Stimulated activated CD4-positive, alpha-beta T cell treated with anti-CD3 and anti-CD28 coated beads, Interleukin-1b, Interleukin-23, amount 100 ng/mL, for 1 hour (primary cell): ENCODE measurements at places on chromosomes 1 and 21.
A peak's percentile ranks its signal among the peaks of the same experiment; 100 is the strongest.

DNA sequence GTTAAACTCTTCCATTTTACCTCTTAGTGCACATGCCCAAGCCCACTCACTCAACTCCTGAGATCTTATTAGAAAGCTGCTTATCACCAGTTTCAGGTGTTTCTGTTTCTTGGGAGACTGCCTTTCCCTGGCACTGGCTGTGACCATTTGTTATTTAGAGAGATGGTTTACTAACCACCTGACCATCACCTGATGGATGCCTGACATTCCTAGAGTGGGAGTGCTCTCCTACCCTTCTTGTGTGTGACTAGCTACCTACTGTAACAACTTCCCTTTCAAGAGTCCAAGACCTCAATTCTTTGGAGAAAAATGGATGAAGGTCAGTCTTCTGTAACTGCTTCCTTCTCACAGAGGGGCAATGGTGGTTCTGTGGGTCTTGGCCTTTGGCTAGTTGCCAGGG lies 755.2 kb upstream of the ADAMTS5 start:
- DNase-seq: no peak

GRCh38 chr1:152049291-152050083 lies 12.7 kb upstream of the S100A11 start:
- no peak for DNase-seq

DNA sequence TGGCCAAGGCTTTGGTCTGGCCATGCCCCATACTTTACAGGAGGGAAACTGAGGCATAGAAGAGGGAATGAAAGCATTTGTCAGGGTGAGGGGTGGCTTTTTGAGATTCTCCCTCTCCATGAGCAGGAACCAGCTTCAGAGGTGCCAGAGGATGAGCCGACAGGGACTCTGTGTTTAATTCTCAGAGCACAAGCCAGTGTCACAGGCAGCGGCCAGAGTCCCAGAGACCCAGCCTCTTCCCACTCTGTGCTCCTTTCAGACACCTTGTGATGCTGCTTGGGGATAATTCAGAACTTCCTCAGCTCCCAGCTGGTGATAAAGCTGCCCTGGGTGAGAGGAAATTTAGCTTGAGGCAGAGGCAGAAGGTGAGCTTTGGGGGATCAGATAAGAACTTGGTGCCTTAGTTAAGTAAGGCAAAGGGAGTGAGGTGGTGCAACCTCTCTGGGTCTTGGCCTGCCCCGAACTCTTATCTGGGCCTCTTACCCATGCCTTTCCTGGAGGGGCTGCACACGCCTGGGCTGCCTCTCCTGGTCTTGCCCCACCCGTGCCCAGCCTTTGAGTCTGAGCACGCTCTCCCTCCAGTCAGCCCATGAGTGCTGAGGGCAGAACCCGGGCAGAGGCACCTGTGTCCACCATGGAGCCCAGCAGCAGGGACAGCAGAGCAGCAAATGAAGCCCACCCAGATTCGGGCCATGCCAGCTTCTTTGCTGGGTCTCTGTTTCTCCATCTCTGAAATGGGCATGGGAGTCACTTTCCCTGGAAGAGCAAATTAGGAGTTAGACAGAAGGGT lies 175.6 kb upstream of the C1orf174 start:
- DNase-seq: no peak

GRCh38 chr1:57248830-57249229 lies 175.0 kb downstream of the DAB1 start:
- no peak for DNase-seq

- DNase-seq: no peak
Observed at GRCh38 chr1:232273011-232273410, 356.9 kb downstream of the SIPA1L2 start.

GRCh38 chr1:24410750-24411149 lies 2.8 kb downstream of the STPG1 start:
- no peak for DNase-seq

- no peak for DNase-seq
Observed at GRCh38 chr1:168134642-168135041, 2.1 kb downstream of the GPR161 start.

DNA sequence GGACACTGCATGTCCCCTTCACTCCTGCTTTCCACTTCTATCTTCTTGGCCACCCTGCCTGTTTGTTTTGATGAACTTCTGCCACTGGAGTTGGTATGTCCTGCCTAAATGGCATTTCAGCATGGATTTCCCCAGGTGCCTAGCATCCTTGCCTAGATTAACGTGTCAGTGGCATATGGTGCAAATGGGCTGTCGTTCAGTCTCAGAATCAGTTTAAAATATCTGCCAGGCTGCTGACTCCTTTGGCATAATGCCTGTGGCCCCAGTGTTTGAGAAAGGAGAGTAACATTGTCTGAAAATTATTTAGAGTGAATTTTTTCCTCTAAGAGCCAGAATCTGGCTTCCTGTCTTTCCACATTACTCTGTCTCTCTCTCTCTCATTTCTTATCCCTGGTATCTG lies 64.9 kb upstream of the BARHL2 start:
- DNase-seq: no peak

- DNase-seq: no peak
Observed at GRCh38 chr1:184380468-184380867, 6.4 kb upstream of the C1orf21 start.

- no peak for DNase-seq
Observed at GRCh38 chr21:46567348-46567747, 37.5 kb downstream of the S100B start.

DNA sequence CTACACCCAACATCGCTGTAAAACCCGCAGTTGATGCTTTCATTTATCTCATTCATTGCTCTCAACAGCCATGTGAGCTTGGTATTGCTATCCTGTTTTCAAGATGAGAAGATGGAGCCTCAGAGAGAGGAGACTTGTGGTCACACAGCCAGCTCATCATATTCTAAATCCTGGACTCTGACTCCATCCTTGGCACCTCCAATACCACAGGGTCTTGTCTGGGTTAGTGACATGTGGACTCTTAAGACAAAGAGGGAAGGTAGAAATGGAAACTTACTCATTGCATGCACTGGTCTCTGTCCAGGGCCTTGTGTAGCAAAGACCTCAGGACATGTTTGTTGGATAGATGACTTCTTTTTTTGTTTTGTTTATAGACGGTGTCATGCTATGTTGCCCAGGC lies 7.0 kb upstream of the RNF19B start:
- no peak for DNase-seq

GRCh38 chr1:2528966-2529783 lies 888 bp downstream of the HES5 start:
- DNase-seq: peak; percentile 32

- no peak for DNase-seq
Observed at GRCh38 chr1:115764541-115764940, 4.0 kb downstream of the CASQ2 start.

GRCh38 chr1:221774054-221774842 lies 32.4 kb upstream of the DUSP10 start:
- DNase-seq: no peak

DNA sequence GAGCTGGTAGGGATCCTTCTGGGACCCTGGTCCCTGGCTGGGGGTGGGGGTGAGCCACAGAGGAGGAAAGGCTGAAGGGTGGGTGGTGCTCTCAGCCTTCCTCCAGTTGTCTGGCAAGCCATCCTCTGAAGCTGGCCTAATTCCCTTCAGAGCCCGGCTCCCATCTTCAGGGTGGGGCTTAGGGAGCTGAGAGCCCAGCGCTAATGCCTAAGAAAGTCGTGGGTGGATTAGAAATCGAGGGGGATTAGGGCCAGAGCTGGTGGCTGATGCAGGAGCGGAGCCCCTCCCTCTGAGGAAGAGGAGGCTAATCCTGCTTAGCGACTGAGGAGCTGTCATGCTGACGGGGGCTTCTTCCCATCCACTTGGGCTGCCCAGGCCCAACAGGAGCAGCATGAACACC lies 30.8 kb upstream of the DMBX1 start:
- no peak for DNase-seq

DNA sequence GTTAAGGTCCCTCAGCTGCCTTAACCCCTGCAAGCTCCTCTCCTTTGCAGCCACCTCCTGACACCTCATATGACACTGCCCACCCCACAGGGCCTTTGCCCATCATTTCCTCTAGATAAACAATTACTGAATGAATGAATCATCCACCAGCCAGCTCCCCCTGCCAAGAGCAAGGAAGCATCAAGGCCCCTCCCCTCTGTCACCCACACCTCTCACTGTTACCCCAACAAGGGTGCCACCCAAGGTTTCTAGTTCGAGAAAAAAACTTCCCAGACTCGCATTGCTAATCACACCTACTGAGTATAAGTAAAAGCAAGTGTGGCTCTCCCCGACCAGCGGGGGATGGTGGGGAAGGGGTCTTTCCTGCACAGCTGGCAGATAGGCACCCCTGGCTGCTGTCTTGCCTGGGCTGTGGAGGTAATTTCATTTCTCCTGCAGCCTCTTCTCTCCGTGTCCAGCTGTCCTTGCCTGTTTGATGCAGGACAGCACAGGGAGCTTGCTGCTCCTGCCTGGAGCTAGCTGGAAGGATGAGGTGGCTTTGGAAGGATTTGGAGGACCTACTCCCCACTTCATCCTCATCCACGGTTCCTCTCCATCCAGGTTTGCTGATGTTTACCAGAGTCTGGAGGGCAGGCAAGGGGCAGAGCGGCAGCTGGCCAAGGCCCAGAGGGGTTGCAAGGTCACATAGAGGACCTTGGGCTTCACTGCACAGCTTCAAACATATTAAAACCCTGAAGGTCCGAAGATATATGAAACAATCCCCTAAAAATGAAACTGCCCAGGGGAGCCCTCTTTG lies 33.1 kb upstream of the LBR start:
- no peak for DNase-seq

- DNase-seq: no peak
Observed at GRCh38 chr1:45325851-45326506, 716 bp upstream of the HPDL start.

DNA sequence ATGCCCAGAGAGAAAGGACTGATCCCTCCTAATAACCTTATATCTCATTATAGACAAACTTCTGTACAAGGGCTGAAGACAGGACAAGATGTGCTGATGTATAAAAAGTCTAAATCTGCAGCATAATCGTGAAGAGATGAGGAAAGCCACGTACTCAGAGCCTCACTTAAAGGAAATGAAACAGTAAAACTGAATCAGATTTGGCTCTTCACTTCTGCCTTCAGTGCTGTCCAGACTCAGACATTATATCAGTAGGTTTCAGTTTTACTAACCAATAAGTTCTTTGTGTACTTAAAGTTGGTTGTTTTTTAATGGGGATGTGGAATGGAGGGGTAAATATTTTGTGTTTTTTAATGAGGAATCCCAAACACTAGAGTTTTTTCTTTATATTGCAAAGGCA lies 45.3 kb upstream of the RGS1 start:
- no peak for DNase-seq

DNA sequence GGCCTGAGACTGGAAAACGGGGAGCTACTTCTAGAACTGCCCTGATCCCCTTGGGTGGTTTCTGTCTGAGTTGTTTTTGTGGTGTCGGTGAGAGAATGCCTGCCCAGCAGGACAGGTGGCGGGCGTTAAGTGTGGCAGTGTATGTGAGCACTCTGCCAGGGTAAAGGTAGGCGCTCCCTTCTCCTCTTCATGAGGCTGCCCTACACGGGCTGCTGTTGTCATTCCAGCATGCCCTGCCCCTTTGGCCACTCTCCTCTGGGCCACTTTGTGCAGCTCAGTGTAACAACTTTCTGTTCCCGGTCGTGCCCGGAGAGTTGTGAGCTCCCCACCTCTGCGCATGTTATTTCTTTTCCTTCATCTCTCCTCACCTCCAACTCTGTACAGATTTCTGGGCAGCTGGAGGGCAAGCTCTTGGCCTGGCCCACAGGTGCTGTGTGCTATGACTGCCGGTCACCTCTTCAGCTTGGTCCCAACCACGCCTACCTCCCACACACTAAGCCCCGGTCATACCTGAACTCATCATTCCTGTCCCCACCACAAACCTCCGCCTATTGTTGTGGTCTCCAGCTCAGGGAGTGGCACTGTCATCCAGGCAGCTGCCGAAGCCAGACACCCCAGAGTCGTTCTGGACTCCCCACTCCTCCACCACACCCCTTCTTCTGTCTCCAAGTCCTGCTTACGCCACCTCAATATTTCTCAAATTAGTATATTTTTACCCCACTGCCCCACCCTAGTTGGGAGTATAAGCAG lies 69.0 kb downstream of the GADD45A start:
- no peak for DNase-seq

DNA sequence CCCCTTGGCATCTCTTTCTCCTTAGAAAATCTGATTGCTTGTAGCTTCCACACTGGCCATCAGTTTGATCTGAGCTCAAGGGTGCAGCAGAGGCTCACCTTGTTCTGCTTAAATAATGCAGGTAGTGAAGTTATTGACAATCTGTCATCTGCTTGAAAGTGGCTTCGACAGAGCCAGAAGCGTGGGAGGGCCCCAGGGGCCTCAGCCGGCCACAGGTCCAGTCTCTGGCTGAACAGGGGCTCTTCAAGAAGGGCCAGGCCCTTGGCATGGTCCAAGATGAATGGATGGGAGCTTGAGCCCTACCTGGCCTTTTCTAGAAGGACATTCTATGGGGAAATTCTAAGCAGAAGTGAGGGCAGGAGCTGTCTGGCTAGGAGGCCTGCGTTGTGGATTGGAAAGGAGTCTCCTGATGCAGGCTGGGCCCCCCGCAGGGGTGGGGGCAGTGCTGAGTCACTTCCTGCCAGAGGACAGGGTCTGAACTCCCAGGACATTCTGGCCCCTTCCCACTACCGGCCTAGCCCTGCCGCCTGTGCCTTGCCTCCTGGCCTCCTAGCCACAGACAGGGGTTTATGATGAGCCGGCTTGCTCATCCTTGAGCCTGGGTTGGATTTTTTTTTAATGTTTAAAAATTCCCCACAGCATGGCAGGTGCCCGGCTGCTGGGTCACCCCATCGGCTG lies 162.3 kb upstream of the VAMP3 start:
- no peak for DNase-seq

GRCh38 chr1:97567000-97567749 lies 353.7 kb downstream of the DPYD start:
- no peak for DNase-seq

GRCh38 chr1:247360116-247360898 lies 28.6 kb upstream of the ZNF496 start:
- DNase-seq: no peak

DNA sequence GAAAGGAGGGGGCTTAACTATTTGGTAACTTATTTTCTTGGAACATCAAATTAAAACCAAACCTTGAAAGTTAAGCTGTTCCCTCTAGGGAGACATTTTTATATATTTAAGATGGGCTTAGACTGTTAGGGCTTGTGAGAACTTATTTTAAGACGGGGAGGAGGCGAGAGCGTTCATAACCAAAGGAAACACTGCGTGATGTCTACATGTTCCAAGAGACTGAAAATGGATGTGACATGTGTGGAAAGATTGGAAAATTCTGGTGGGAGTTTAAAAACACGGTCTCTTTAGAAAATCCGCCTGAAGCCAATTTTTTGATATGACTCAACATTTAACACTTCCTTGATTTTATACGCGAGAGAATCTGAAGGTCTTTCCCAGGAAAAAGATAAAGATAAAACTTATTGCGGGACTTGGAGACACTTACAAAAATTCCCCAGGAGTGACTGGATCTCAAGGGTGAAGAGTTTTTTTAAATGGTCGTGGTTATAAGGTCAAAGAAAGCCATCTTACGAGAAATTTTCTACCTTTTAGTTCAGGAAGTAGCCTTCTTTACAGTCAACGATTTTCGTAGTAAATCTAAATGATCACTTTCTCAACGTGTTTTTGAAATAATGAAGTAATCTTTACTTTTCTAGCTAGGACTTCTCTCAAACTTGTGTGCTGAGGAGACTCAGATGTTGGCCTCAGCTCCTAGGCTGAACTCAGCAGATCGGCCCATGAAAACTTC lies 828 bp downstream of the PNRC2 start:
- DNase-seq: no peak
